Epithelial cell of esophagus (primary cell): ENCODE measurements at places on chromosomes 16 and 17.

DNA sequence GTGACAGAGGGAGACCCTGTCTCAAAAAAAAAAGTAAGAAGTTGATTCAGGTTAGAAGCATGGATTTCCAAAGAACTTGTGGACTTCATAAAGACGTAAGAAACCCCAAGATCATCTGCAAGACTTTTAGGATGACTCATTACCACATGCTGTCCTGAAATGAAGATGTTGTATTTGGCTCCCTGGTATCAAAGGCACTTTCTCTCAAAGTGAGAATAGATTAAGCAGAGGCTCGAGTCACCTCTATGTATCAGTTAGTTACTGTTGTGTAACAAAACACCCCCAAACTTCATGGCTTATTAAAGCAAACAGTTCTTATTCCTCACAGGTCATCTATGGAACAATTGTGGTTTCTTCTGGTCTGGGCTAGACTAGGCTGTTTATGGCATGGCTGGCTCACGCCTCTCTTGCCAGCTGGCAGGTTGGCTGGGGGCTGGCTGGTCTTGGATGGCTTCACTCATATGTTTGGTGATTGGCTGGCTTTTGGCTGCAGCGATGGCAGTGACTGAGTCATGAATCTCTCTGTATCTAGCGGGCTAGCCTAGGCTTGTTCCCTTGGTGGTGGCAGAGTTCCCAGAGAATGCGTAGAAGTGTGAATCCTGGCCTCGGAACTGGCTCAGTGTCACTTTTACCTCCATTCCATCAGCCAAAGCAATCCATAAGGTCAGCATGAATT is 60.4 kb upstream of the MSI2 start:
- DNase-seq: peak; percentile 92

DNA sequence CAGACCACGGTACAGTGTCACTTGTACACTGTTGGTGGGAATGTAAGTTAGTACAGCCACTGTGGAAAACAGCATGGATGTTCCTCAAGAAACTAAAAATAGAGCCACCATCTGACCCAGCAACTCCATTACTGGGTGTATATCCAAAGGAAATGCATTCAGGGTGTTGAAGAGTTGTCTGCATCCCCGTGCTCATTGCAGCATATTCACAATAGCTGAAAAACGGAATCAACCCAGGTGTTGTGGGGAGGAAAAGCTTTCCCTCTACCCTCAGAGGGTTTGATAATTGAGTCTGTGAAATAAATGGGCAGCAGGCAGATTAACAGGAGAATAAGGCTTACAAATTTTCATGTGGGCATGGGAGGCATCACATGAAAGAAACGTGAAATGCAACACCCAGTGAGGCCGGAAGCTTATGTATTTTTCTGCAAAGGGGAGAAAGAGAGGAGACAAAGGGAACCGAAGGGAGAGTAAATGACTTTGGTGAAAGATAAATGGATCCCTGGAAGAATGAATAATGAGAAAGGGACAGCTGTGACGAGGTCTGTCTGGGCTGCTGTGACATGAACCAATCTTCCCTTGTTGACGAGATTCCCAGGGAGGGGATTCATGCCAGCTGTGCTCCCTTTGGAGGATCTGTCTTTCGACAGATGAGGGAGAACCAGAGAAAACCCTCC is 106.2 kb downstream of the KCNJ12 start:
- no peak for DNase-seq

GRCh38 chr17:33983824-33984574 is 271.1 kb upstream of the CCL2 start:
- no peak for DNase-seq

GRCh38 chr17:17070931-17071330 is 28.7 kb downstream of the MPRIP start:
- DNase-seq: no peak

GRCh38 chr17:40564883-40565768 is at the start of gene CCR7:
CCR7 (minus strand) TSS chr17:40565472; CDS start chr17:40565409, 63 bp downstream.
- DNase-seq: no peak

GRCh38 chr16:26665166-26665939 is 401.4 kb upstream of the C16orf82 start:
- no peak for DNase-seq

- DNase-seq: no peak
Observed at GRCh38 chr16:23306199-23307100, 4.3 kb downstream of the SCNN1B start.

DNA sequence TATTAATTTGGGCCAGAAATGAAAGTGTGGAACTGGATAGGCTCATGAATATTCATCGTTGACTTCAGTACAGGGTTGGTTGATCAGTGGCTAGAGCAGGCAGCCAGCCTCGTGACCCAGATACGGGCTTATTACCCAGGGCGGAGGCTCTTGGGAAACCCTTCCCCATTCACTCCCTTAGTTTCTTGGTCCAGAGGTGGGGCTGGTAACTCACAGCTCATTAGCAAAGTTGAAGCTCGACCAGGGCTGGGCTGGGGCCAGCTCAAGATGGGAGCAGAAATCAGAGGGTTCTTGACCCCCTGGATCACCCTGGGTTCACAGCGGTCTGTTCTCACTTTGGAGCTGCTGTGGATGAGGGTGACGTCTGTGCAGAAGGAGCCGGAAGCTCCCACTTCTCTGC is 44.6 kb upstream of the GSE1 start:
- DNase-seq: no peak

DNA sequence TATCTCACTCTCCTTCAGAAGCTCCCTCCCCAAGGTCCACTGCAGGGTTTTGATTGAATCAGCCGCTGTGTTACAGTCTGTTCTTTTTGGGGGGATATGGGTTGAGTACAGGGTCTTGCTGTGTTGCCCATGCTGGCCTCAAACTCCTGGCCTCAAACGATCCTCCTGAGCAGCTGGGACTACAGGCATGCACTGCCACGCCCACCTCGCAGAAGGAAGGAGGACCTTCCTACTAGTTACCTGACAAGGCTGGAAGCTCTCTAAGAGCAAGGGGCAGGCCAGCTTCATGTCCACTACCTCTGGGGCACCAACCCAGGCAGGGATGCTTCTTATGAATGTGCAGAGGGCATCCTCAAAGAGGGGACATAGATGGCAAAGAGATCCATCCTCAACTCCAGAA is 1.9 kb upstream of the MMP28 start:
- no peak for DNase-seq

DNA sequence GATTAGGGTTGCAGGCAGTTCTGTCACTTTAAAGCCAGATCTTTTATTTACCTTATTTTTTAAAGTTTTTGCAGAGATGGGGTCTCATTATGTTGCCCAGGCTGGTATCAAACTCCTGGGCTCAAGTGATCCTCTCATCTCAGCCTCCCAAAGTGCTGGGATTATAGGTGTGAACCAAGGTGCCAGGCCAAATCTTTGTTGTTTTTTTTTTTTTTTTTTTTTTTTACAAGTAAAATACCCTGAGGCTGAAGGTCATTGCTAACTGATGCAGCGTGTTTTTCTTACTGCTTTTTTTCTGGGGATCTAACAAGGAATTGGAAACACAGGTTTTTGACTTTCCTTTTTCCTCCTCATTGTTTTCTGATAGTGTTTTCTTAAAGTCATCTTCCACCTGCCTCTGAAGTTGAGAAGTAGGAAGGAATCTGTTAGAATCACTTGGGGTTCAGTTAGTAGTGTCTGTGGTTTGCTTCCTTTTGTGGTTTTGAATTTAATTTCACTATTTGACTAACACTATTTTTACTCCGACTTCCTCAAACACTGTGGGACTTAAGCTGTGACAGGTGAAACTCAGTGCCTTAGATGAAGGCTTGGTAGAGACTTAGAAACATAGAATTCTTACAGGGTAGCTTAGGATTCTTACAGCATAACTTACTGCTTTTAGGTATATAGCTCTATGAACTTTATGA is 22.2 kb downstream of the CLTC start:
- no peak for DNase-seq

DNA sequence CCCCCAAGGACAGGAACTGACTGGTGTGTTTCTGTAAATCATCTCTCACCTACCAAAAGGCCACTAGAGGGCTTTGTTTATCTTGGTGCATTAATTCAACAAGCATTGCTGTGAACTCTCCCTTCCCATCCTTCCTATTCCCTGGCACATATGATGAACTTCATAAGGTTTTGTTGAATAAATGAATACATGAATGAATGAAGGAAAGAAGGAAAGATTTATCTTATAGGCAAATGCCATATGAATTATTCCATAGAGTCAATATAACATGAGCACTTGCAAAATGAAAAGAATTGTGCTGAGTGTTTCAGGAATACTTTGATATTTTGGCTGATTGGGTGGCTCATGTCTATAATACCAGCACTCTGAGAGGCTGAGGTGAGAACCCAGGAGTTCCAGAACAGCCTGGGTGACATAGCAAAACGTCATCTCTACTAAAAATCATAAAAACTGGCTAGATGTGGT is 4.3 kb downstream of the SPDYE4 start:
- DNase-seq: peak; percentile 43

- DNase-seq: peak; percentile 55
Observed at GRCh38 chr17:63445571-63445953, 544 bp downstream of the CYB561 start.

DNA sequence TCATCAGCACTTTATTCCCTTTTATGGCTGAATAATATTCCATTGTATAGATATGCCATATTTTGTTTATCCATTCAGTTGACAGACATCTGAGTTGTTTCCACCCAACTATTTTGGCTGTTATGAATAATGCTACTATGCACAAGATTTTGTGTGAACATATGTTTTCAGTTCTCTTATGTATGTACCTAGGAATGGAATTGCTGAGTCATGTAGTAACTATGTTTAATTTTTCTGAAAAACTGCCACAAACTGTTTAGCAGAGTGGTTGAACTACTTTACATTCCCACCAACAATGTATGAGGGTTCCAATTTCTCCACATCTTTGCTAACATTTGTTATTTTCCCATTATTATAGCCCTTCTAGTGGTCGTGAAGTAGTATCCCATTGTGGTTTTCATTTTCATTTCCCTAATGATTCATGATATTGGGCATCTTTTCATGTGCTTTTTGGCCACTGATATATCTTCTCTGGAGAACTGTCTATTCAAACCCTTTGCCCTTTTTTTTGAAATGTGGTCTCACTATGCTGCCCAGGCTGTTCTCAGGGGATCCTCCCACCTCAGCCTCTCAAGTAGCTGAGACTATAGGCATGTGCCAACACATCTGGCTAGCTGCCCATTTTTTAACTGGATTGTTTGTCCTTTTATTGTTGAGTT is 26.3 kb downstream of the SMURF2 start:
- peak; percentile 40 for DNase-seq

DNA sequence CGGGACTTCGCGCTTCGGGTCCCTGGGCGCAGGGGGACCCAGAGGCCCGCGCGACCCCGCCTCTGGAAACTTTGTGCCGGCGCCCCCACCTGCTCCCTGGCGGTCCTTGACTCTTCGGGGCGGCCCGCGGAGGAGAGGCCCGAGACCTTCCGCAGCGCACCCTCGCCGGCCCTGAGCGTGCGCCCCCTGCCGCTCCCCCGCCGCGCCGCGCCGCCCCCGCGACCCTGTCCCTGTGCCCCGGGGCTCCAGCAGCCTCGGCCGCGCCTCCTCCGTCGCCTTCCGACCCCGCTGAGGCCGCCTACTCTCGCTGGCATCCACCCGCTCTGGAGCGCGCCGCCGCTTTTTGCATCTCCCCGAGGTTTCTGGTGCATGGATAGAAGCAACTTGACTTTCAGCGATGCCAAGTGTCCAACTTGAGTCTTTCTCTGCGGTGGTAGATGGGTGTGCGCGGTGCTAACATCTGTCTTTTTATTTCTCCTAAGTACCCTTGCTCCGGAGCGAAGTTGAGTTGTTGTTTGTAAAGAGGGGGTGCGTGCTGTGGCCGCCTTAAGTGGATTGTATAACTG is 414 bp downstream of the DUSP14 start:
- DNase-seq: peak; percentile 61

- no peak for DNase-seq
Observed at GRCh38 chr17:43918026-43918389, 10.7 kb upstream of the MPP2 start.

- DNase-seq: peak; percentile 99
Observed at GRCh38 chr17:4939796-4940554, at the start of the genes RNF167 and SLC25A11. RNF167 (plus strand) TSS chr17:4940268; CDS start chr17:4940910, 642 bp downstream. SLC25A11 (minus strand) TSS chr17:4940046; CDS start chr17:4939910, 136 bp downstream.

DNA sequence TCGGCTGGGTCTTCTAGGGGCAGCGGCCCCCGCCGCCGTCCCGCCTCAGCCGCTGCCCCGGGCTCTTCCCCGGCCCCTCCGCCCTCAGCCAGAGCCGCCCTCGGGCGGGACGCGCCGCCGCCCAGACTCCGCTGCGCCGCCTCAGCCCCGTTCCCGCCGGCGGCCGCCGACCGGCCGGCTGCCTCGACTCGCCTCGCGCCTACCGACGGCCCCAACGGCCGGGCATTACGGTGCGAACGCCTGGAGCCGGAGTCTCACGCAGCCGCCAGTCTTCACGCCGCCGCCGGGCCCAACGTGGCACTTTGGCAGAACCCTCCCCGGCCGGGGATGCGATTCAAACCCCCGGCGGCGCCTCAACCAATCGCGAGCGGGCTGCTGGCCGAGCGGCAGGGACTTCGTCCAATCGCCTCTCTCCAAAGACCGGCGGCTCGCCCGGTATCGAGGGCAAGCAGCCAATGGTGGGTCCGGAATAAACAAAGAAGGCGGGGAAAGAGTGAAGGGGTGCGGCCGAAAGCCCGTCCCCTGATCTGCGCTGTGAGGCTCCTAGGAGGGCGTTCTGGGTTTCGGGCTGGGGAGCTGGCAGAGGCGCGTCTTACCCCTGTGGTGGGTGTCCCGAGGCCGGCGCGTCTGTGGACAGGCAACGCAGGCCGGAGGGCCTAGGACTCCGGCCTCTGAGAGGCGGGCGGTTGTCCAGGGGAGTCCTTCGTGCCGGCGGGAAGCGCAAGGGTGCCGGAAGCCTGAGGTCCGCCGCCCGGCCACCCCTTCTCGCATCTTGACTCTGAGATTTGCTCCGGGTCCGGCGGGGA is at the start of gene CDR2:
TSS of gene CDR2 (minus strand) at position 309 of the 806 bp plus-strand sequence. CDS start 310 bp downstream, outside the sequence.
- DNase-seq: peak; percentile 98

DNA sequence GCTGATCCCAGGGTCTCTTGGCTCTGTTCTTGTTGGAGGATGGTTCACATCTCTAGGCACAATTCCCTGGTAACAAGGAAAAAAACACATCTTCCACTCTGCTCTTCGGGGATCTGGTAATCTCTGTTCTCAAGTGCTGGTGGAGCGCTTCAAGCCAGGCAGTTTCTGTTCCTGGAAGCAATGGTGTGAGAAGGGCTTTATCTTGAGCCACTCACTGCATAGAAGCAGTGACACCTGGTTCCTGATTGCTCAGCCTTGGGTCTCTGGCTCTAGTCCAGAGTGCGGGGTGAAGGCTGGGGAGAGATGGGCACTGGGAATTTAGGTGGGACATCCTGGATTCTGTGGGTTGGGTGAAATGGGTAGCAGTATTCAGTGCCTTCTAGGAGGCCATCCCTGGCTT is 14.1 kb downstream of the AKAP1 start:
- DNase-seq: no peak
